Fibroblast of pulmonary artery (primary cell): ENCODE measurements at places on chromosomes 13 and 19.
A peak's percentile ranks its signal among the peaks of the same experiment; 100 is the strongest.

GRCh38 chr13:27450921-27451471 lies 632 bp upstream of the MTIF3 start:
- peak; percentile 49 for DNase-seq

GRCh38 chr19:29303069-29303718 lies 90.2 kb upstream of the UQCRFS1 start:
- DNase-seq = no peak

GRCh38 chr19:38168637-38169036 lies 55.4 kb downstream of the DPF1 start:
- no peak for DNase-seq

DNA sequence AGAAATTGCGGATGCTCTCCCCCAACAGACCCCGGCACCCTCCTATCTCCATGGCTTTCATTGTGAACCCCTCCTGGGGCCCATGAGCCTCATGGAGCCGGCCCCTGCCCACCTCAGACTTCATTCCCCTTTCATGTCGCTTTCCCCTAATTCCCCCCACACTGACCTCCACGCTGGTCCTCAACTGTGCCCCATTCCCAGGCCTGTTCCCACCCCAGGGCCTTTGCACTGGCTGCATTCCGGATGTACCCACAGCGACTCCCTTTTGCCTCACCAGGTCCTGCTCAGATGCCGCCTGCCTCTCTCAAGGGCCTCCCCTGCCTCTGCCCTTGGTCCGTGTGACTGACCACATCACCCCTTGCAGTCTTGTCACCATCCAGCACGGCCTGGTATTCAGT lies 13.3 kb downstream of the SLC27A1 start:
- DNase-seq = no peak

DNA sequence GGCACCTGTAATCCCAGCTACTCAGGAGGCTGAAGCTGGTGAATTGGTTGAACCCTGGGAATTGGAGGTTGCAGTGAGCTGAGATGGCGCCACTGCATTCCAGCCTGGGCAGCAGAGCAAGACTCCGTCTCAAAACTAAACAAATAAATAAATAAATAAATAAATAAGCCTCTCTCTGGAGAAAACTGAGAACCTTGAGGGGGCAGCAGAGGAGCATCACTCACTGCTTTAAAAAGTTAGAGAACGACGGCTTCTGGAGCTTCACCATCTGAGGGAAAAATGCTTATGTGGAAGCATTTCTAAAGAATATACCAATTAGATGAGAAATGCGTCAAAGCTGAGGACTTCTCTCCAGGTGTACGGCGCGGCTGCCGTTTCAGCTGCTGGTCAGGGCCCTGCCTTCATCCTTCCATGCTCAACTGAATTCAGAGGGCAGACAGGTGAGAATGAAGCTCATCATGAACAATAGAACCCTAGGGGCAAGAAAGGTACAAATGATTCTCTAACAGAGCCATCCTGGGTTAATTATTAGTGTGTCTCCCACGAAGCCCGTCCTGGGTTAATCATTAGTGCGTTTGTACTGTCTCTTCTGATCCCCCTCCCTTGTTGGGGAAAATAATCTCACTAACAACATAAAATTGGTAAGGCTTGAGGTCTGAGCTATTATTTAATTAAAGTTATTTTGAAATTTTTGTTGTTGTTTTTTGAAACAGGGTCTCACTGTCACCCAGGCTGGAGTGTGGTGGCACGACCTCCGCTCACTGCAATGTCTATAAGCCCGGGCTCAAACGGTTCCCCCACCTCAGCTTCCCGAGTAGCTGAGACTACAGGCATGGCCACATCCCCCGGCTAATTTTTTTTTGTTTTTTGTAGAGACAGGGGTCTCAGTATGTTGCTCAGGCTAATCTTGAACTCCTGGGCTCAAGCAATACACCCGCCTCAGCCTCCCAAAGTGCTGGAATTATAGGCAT lies 80.1 kb downstream of the IPO5 start:
- DNase-seq = peak; percentile 69

GRCh38 chr13:98838776-98839175 lies 86.3 kb upstream of the SLC15A1 start:
- DNase-seq = no peak

- no peak for DNase-seq
Observed at GRCh38 chr13:22018836-22019210, 347.9 kb downstream of the FGF9 start.

GRCh38 chr13:45915686-45916439 lies 64.3 kb upstream of the SIAH3 start:
- DNase-seq = no peak
